ENCODE measurements at places on chromosomes 2 and 18.

- no peak for DNase-seq
These were observed 247.5 kb downstream of the NBAS start for GRCh38 chr2:15313657-15314056.

- no peak for DNase-seq
These were observed 1094.8 kb downstream of the SUCLG1 start for GRCh38 chr2:83364264-83364663.

- no peak for DNase-seq
These were observed 165.9 kb downstream of the ZFP36L2 start for GRCh38 chr2:43060390-43061016.

DNA sequence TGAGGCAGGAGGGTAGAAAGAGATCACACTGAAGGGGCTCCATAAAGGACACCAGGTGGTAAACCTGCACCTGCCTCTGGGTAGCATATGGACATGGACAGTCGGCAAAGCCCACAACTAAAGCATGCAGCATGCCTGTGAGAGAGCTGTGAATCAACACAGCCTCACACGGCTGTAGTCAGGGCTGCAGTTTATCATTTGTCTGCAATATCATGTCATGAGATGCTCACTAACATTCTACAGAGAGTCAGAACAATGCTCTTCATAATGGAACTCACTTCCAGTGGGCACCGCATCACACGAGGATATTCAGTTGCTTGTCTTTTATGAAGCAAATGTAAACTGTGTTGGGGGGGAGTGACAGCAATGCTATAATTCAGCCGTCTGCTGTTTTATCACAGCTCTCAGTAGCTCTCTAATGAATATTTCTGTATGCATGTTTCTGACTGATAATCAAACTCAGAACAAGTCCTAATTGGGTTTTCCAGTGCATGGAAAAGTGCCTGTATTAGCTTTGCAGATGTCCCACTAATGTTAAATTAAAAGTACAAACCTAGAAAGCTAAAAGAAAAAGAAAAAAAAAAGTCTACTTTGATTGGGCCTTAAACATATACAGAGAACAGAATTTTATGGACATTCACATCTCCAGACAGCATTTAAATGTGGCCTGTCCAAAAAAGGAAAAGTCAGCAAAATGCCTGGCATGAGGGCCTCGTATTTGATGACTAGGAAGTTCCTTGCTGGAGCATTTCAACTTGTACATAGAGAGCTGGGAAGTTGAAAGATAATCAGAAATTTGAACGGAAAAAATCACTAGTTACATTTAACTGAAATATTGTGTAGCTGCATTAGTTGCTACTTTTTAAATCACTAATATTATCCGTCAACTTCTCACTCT lies 406.1 kb upstream of the SOX11 start:
- no peak for DNase-seq

DNA sequence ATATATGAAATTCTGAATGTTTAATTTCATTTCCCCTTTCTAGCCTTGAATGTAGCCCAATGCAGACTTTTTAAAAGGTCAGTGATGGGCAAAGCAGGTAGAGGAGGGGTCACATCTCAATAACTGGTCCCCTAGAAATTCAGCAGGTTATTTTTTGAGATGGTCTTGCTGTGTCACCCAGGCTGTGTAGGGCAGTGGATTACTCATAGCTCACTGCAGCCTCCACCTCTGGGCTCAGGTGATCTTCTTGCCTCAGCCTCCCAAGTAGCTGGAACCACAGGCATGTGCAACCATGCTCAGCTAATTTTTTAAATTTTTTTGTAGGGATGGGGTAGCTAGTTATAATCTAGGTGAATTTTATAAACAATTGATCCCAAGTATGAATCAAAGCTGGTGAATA lies 8.8 kb downstream of the IAH1 start:
- DNase-seq: no peak

GRCh38 chr2:195414537-195415100 lies 242.4 kb upstream of the SLC39A10 start:
- DNase-seq: no peak

GRCh38 chr2:118554616-118555015 lies 292.8 kb downstream of the EN1 start:
- DNase-seq: no peak

- no peak for DNase-seq
These were observed 119.6 kb downstream of the SLC8A1 start for GRCh38 chr2:40332191-40332826.

DNA sequence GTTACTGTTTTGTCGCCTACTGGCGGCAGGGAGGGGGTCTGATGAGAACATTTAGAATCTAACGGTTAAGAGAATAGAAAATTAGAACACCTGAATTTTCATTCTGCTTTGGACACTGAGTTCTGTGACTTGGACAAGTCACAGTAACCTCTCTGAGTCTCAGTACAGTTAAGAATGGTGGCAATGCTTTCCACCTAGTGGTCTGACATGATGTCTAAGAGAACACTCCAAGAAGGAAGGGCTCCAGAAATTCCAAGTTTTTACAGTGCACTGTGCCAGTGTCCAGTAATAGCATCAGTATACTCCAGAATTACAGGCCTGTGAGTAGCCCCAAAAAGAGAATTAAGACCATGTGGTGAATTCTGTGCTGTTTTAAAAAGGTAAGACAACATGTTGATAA lies 174.1 kb upstream of the ZFP36L2 start:
- DNase-seq: no peak

DNA sequence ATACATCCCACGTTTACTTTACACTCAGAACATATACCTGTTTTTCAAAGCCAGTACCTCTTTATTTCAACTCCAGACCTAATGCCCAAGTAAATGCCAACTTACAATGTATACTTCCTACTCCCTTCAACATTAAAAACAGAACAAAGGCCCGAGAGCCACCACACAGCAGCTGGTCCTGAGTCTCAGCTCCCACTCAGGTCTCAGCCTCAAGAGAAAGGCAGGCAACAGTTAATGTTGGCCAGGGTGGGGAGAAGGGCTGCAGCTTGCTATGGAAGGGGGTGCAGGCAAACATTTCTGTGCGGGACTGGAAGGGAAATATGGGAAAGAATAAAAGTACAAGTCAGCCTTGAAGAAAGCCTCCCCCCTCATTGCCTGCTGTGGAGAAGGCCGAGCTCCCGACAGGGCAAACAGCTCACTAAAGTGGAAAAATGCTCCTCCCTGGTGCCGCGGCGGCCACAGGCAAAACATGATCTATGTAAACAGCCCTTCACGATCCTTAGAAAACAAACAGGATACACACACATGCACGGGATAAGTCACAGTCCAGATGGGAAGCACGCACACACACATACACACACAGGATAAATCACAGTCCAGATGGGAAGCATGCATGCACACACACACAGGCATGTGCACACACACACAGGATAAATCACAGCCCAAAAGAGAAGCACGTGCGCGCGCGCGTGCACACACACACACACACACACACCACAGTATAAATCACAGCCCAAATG lies 67.4 kb downstream of the ADNP2 start:
- DNase-seq: no peak

GRCh38 chr2:6008186-6008585 lies 316.0 kb downstream of the SOX11 start:
- no peak for DNase-seq

DNA sequence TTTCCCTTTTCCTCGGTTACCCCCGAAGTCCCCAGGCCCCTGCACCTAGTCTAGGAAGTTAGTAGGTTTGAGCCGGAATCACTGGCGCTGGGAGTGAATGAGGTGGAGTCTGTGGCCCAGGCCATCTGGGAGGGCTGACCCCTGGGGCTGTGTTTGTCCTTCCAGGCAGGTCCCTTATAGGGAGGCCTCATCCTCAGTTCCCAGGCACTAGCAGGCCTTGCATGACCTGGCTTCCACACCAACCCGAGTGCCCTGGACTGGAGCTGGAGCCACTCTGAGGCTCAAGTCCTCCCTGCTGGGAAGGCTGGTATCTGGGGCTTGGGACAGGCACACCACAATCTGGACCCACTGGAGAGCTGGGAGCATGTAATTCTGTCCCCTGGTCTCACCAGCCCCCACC lies 111.0 kb downstream of the DYSF start:
- DNase-seq: no peak

GRCh38 chr18:809985-810642 lies 1.9 kb downstream of the YES1 start:
- no peak for DNase-seq

DNA sequence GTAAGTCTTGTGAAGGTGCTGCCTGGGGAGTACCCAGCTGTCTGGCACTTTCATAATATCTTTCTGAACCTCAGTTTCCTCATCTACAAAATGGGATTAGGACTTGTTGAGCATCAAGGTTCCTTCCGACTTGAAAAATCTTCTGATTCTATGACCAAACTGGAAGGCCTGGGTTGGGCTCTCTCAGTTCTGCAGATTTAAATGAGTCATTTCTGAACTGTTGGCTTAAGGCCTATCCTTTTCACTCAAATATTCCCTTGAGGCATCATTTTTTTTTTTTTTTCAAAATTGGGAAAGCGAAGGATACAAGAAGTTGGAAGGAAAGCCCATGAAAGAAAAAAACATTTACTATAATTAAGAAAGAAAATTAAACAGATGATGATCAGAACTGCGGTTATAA lies 40.8 kb upstream of the CYP1B1 start:
- no peak for DNase-seq

GRCh38 chr2:143675021-143675420 lies 545.8 kb downstream of the ARHGAP15 start:
- no peak for DNase-seq

DNA sequence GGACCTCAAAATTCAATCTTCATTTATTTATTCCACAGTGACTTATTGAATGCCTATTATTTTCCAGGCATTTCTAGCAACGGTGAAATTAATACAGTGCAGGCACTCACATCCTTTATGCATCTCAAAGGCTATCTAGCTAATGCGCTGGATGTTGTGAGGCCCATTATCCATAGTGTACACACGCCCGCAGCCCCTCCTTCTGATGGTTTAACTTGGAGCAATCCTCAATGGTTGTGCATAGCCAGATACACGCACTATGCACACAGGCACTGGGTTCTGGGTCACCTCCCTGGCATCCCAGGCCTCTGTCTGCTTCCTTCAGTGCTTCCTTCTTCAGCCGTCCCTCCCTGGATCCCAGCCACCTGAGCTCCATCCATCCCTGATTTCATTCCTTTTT lies 108.5 kb upstream of the BOD1L2 start:
- DNase-seq: no peak

GRCh38 chr2:6968319-6969100 lies 51.3 kb downstream of the RNF144A start:
- DNase-seq: no peak

DNA sequence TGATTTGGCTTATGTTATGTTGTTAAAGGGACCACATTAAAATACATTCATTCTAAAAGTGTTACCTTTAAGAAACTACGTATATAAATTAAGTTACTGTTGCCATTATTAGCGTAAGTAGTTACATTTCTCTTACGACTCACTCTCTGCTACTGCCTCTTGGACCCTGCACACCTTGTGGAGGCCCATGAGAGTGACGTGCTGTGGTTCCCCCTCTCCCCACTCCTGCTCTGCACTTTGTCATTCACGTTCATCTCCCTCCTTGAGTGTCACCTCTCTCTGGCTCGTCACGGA lies 830 bp upstream of the MERTK start:
- DNase-seq: no peak

DNA sequence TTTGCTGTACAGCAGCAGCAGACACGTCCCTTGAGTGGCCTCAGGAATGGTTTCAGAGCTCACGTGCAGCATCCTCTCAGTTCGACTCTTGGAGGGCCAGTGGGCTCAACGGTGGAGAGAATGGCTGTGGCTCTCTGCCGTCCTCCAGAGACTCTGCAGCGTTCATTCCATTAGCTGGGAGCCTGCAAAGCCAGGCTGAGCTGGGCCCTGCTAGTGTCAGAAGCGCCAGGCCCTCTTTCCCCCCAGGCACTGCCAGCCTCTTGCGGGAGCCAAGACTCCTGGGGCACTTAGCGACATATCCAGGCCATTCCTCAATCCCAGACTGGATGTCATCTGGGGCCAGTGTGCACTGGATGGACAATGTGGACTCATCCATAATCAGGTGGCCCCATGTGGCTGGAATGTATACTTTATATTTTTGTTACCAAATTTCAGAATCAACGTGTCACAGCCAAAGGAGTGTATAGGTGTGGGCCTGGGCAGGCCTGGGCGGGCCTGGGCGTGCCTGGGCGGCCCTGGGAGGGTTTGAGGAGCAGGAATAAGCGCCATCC lies 125.1 kb upstream of the EPAS1 start:
- DNase-seq: no peak

GRCh38 chr2:235268535-235268934 lies 225.3 kb upstream of the AGAP1 start:
- DNase-seq: no peak

DNA sequence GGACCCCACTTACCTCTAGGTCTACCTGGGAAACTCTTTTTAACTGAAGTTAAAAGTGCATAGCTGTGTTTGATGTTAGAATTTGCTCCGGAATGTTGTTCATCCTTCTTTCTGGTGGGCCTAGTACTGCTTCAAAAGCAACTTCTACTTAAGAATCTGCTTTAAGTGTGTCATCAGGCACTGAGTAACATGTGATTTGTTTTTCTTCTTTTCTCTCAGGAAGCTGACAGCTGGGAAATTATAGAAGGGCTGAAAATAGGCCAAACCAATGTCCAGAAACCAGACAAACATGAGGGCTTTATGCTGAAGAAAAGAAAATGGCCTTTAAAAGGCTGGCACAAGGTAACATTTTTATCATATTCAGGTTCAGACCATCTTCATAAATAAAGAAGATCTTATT lies 122.9 kb downstream of the PRKRA start:
- no peak for DNase-seq

DNA sequence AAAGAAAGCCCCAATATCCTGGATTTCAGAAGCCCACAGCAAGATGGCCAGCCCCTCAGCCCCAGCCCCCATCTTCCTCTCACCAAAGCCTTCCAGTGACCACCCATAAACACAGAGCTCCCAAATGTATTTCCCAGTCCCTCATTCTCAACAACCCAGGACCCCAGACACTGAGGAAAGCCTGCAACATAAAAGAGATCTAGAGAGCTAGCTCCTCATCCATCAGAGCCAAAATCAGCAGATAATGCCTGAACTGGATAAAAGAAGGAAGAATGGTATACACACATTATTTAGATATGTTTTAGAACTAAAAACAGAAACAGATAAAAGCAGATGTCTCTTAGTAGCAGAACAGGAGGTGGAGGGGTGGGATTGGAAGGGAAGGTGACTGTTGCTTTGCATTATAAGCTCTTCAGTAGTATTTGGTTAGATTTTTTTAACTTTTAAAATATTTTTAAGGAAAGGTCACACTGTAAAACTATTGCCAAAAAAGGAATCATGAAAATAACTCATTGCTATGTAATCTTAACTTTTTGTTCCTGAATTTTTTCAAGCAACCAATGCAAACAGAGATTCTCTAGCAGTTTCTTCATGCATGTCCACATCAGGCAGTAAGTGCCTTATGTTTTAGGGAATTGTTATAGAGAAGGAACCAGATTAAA lies 144.2 kb upstream of the PKDCC start:
- DNase-seq: no peak

- DNase-seq: no peak
These were observed 125.4 kb downstream of the MGAT5 start for GRCh38 chr2:134379293-134379692.

DNA sequence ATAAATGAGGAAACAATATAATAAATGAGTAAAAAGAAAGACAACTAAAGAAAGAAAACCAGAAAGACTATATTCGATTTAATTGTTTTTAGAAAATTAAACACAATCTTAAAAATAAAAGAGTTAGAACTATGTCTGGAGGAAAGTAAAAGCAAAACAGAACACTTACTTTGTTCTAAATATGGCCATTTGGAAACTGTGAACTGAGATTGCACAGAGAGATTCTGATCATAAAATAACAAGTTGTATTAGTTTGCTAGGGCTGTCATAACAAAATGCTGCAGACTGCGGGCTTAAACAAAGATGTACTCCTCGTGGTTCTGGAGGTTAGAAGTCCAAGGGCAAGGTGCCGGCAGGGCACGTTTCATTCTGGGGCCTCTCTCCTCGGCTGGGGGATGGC lies 128.1 kb upstream of the AQP4 start:
- no peak for DNase-seq

- DNase-seq: no peak
These were observed 307.3 kb downstream of the GBX2 start for GRCh38 chr2:235860871-235861270.
